ENCODE measurements at places on chromosomes 4 and X. TPM values are rescaled to one million over a fixed set of nuclear protein-coding genes. Genes with fewer than 3 reads are reported as not detected.

GNRHR gene
- not detected for total RNA-seq

DMD gene
- 95.8 TPM for total RNA-seq

ATOH1 gene
- not detected for total RNA-seq

COL4A5 gene
- total RNA-seq = 30.4 TPM

MTHFD2L gene
- total RNA-seq = 43.8 TPM

ANXA10 gene
- total RNA-seq = not detected

GYPB gene
- total RNA-seq = not detected

ETDB gene
- not detected for total RNA-seq

SMIM31 gene
- not detected for total RNA-seq

CCDC160 gene
- total RNA-seq = 0.31 TPM

NAP1L3 gene
- total RNA-seq = 91.7 TPM

NEXMIF gene
- total RNA-seq = 65.7 TPM

GAB3 gene
- 0.94 TPM for total RNA-seq

OPN1LW gene
- total RNA-seq = not detected

GLRA2 gene
- total RNA-seq = 86.1 TPM

CLIC2 gene
- 3.8 TPM for total RNA-seq

USP11 gene
- 213 TPM for total RNA-seq

HMGN5 gene
- total RNA-seq = 2.2 TPM

XAGE5 gene
- total RNA-seq = not detected

F9 gene
- not detected for total RNA-seq

SFRP2 gene
- total RNA-seq = 1.6 TPM

NAT8L gene
- 13.1 TPM for total RNA-seq

DUX4 gene
- not detected for total RNA-seq

ASB9 gene
- total RNA-seq = 1.6 TPM

ANKRD50 gene
- 138 TPM for total RNA-seq

PCDH7 gene
- 126 TPM for total RNA-seq

GALNTL6 gene
- total RNA-seq = 16.9 TPM

ATP1B4 gene
- total RNA-seq = not detected

DOK7 gene
- total RNA-seq = 0.63 TPM

Data from parietal lobe (tissue), 2 donors.